ENCODE measurements at places on chromosomes 3 and 15.

DNA sequence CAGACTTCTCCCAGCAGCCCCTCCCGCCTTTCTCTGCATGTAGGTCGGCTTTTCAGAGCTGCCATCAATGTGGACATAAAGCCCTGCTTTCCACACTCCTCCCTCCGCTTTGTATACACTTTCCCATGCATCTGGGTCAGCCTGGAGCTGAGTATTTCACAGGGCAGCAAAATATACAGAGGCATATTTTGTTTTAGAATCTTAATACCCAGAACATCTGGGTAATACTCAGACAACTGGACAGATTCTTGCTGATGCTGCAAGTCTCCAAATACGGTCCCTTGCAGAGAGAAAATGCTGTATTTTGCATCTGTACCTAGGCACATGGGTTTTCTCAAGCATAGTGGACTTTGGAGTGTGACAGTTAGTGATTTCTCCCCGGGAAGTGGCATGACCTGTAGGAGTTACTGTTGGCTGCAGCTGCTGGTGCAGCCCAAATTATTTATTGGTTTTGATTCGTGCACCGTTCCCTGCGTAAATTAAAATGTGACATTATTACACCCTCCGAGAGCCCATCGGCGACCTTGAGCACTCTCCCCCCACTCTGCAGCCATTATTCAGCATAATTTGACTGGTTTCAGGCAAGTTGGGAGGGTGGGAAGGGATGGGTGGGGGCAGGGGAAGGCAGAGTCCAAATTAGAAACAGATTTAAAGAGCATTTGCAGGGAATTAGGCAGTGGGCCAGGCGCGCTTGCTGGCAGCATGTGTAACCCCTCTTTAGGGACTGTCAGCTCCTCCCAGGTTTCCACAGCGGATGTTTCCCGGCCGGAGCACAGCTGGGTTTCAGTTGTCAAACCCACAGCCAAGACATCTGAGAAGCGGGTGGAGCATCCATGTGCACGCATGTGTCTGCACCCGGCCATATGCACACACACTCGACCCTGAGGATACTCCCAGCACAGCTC lies 100.8 kb downstream of the CPN2 start:
- DNase-seq = peak; percentile 49

- DNase-seq = no peak
Observed at GRCh38 chr3:98027085-98027446, 8.0 kb downstream of the GABRR3 start.

GRCh38 chr3:141921316-141921715 lies 44.9 kb downstream of the ATP1B3 start:
- no peak for DNase-seq

GRCh38 chr15:57205996-57206395 lies 170.3 kb upstream of the CGNL1 start:
- DNase-seq = no peak

DNA sequence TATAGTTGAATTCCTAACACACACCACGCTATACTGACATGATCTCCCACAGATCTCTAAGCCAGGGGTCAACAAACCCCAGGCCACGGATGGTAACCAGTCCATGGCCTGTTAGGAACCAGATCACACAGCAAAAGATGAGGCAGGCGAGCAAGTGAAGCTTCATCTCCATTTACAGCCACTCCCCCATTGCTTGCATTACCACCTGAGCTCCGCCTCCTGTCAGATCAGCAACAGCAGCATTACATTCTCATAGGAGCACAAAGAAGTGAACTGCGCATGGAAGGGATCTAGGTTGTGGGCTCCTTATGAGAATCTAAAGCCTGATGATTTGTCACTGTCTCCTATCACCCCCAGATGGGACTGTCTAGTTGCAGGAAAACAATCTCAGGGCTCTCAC lies 2.7 kb downstream of the PDCD7 start:
- DNase-seq = no peak

- DNase-seq = no peak
Observed at GRCh38 chr15:65067645-65068402, at the start of gene RASL12. RASL12 (minus strand) TSS chr15:65067991; CDS start chr15:65067835, 156 bp downstream.

GRCh38 chr3:187120326-187120725 lies 19.0 kb downstream of the RPL39L start:
- no peak for DNase-seq

DNA sequence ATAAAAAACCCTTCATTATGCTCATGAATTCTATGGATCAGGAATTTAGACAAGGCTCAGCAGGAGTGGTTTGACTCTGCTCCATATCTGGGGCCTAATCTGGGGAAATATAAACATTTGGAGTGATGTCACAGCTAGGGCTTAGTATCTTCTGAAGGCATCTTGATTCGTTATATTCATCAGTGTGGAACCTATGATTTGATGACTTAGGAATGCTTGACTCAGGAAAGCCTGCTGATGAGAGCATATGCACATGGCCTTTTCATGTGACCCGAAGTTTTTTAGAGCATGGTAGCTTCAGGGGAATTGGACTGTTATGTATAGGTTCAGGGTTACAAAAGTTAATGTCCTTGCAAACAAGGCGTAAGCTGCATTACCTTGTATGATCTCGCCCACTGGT lies 184.9 kb upstream of the LRRC3B start:
- peak; percentile 1 for DNase-seq

GRCh38 chr15:52294881-52295420 lies 653 bp downstream of the MYO5C start:
- no peak for DNase-seq

DNA sequence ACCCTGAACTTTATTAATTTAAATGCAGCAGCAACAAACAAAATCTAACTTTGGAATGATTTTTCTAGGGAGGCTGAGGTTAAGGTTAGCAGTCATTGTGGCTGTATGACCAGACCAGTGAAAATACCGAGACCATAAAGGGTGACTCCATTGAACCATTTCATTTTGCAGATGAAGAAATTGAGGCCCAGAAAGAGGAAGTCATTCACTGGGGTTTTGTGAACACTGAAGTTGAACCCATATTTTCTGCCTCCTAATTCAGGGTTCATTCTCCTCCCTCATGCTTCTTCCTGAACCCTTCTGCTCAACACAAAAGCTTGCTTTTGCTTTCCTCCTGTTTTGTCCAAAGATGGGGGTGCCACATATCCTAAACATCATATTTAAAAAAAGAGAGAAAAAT lies 65.8 kb upstream of the PLCL2 start:
- DNase-seq = no peak

- peak; percentile 22 for DNase-seq
Observed at GRCh38 chr15:34708422-34708821, 46.4 kb downstream of the GJD2 start.

- DNase-seq = no peak
Observed at GRCh38 chr3:196995027-196995426, 26.4 kb upstream of the PIGZ start.

- DNase-seq = no peak
Observed at GRCh38 chr3:22981861-22982260, 221.3 kb upstream of the UBE2E2 start.

DNA sequence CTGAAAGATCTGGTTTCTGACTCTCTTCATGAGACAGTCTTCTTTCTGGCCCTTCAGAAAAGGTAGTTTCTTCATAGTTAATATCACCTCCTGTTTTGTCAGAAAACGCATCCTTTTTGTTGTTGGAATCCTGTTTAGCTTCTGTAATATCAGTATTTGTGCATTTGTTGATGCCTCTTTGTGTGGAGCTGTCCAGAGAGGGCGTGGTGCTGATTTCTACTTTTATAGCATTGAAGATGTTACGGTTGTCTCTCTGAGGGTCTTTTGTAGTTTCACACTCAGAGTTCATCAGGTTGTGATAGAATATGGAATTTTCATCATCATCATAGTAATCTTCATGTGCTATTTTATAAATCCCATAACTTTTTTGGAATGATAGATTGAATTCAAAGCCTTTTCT lies 8.9 kb downstream of the GPR149 start:
- no peak for DNase-seq

DNA sequence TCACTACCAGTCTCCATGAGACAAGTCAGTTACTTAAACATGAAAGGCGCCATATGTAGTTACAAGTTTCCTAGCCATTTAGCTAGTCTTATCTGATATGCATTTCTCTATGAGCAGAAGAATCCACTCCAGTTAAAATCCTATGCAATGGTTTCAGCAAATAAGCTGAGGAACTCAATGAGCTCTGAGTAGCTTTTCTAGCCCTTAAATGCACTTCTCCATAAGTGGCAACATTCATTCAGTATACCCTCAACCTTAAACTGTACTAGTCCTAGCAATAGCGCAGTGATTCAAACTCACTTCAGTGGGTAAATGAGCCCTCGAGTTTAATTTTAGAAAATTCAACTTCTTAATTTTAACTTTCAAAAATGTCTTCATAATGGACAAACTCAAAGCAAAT lies 7.7 kb downstream of the COMMD2 start:
- DNase-seq = no peak

GRCh38 chr3:194375473-194376240 lies 6.1 kb upstream of the LRRC15 start:
- no peak for DNase-seq

- DNase-seq = no peak
Observed at GRCh38 chr15:41955100-41955499, 17.3 kb downstream of the EHD4 start.

DNA sequence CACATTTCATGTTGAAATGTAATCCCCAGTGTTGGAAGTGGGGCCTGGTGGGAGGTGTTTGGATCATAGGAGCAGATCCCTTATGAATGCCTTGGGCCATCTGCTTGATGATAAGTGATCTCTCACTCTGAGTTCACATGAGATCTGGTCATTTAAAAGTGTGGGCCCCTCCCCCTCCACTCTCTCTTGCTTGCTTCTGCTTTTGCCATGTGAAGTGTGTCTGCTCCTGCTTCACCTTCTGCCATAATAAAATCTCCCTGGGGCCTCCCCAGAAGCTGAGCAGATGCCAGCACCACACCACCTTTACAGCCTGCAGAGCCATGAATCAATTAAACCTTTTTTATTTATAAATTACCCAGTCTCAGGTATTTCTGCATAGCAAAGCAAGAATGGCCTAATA lies 14.2 kb upstream of the CD200R1L start:
- no peak for DNase-seq

DNA sequence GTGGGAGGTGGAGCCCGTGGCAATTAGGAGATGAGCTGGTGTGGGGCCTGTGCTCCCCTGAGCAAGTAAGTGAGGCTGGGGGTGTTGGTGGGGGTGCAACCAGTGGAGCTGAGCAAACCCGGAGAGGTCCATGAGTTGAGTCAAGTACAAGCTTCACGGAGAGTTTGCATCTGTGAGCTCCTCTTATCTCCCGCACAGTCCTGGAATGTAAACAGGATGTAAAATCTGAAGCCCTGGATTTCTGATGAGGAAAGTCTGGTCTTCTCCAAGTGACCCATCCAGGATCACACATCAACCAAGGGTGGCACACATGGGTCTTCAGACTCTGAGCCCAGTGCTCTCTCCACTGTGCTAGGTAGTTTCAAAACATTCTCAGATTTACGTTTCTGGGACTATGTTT lies 67.8 kb downstream of the LSM3 start:
- DNase-seq = no peak

GRCh38 chr3:45003859-45004258 lies 22.2 kb upstream of the CLEC3B start:
- DNase-seq = no peak

- peak; percentile 70 for DNase-seq
Observed at GRCh38 chr3:71130471-71131374, 452.8 kb downstream of the FOXP1 start.

DNA sequence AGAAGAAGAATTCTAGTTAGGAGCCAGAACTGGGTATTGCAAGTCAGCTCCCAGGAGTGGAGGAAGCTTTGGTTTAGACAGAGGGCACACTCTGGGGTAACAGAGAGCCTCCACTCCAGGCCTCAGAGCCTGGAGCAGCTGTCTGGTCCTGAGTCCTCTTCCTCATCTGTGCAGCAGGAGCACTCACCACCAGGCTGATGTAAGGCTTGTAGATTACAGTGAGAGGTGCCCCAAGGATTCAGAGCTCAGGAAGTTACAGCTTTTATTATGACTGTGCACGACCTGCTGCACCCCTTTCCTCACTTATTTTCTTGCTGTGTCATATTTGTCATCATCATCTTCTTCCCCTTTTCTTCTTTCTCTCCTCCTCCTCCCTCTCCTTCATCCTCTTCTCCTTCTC lies 210.4 kb downstream of the ATP10A start:
- no peak for DNase-seq

DNA sequence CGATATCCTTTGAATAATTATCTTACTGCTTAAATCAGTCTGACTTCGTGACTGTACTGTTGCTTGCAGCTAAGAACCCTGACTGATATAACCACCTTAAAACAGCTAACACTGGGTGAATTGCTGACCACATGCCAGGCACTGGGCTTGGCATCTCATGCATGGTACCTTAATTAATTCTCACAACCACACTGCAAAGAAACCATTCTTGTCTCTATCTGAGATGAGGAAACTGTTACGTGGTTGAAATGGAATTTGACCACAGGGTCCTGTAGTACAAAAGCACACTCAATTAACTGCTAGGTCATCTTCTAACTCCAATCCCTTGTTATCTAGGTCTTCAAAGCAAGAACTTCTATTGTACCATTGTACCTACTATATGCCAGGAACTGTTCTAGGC lies 92.7 kb upstream of the PRICKLE2 start:
- DNase-seq = no peak

DNA sequence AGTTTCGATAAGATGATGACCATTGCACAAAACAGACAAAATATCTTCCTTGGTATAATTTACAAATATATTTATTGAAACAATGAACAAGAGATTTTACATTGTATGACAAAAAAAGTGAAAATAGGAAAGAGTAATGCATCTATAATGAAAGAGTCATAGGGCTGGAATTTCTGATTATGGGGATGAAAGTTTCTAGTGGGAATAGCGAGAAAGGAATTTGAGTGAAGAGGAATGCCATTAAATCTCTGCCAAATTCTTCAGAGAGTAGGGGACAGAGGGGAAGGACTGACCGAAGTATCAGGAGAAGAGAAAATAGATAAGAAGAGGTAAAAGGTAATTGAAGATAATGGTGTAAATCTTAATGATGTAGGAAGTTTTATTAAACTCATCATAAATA lies 125.4 kb downstream of the VGLL3 start:
- DNase-seq = no peak

DNA sequence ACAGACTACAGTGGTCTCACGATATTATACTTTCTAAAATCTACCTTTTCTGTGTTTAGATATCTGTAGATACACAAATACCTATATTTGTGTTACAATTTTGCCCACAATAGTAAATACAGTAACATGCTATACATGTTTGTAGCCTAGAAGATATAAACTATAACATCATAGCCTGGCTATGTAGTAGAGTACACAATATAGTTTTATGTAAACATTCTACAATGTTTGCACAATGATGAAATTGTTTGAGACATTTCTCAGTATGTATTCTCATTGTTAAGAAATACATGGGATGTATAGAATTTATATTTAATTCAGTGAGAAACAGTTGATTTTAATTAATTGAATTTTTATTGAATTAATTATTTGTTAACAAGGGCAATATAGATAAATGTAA lies 1367.0 kb downstream of the OTOL1 start:
- no peak for DNase-seq

DNA sequence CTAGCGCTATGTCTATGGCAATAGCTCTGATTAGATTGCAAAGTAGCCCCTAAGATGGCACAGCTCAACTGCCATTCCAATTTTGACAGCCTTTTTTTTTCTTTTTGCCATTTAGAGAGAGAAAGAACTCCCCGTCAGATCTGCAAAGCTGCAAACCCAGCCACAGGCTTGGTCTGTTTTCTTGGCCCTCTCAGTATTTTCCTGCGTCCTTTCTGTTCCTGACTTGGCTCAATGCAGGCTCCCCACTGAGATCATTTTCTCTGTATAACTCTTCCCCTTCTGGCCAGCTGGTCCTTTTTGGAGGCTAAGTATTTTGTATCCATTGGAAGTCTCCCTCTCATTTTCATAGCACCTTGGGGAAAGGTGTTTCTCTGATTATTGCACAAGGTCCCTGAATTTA lies 386.7 kb downstream of the UNC13C start:
- DNase-seq = no peak

- DNase-seq = no peak
Observed at GRCh38 chr3:128081226-128081625, 29.0 kb downstream of the SEC61A1 start.

All from stromal cell of bone marrow (primary cell).